ENCODE measurements at places on chromosomes 5 and 9.

DNA sequence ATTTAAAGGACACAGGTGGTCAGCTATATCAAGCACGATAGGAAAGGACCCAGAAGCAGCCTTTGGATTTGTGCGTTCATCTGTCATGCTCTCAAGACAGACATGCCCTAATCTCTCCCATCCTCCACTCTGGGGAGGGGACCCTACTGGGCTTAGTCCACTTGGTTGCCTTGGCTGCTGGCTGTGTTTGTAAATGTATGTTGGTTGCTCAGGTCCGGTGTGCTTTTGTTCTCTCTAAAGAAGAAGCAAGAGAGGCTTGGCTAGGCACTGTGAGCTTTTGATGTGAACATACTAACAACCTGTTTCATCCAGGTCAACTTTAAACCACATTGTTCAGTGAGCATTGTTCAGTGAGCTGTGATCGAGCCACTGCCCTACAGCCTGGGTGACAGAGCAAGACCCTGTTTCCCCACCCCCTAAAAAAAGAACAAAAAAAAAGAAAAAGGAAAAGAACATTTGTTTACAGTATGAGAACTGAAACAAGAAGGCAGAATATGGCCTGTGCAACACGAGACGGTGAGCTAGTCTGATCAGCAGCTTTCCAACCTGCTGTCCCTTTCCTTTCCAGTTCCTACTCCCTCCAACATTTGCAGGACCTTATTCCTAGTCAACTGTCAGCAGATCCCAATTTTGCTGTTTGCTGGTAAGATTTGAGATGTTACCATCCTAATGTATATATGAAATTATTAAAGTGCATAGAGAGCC, 228.3 kb downstream of the ARHGAP26 start:
- DNase-seq: no peak

GRCh38 chr5:146722361-146722779, 156.2 kb downstream of the PPP2R2B start:
- no peak for DNase-seq

- no peak for DNase-seq
These were observed 3.1 kb downstream of the FGD3 start for GRCh38 chr9:92950359-92950955.

- no peak for DNase-seq
These were observed 4.5 kb downstream of the IRX4 start for GRCh38 chr5:1878050-1878849.

GRCh38 chr5:33206962-33207506, 233.7 kb upstream of the TARS1 start:
- DNase-seq: no peak

GRCh38 chr9:136671254-136671614, 8.5 kb downstream of the EGFL7 start:
- no peak for DNase-seq

GRCh38 chr5:84274585-84275468, 109.9 kb downstream of the EDIL3 start:
- peak; percentile 44 for DNase-seq

DNA sequence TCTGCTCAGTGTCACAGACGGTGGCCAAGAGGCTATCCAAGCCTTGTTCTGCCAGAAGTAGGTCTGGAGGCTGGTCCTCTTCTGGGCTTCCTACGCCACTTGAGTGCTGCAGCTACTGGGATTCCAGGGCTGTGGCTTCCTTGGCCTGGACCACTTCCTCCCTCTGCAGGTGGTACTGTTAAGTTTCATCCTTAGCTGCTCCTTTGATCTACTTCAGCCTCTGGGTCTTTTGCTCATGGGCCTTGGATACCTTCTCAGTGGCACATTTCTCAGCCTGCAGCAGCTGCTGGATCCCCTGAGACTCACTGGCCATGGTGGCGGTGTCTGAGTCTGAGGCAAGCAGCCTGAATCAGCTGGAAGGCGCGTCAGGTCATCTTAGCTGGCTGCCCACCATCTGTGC, 10.3 kb downstream of the CNOT8 start:
- DNase-seq: no peak

GRCh38 chr5:62192958-62193357, 113.0 kb upstream of the KIF2A start:
- no peak for DNase-seq

GRCh38 chr9:8382266-8382665, 582.7 kb upstream of the DMAC1 start:
- no peak for DNase-seq

GRCh38 chr5:33308586-33308985, 132.2 kb upstream of the TARS1 start:
- no peak for DNase-seq

GRCh38 chr9:35628389-35628991, 10.3 kb upstream of the CD72 start:
- DNase-seq: no peak

- DNase-seq: no peak
These were observed 30.8 kb downstream of the CNTRL start for GRCh38 chr9:121105531-121105930.

DNA sequence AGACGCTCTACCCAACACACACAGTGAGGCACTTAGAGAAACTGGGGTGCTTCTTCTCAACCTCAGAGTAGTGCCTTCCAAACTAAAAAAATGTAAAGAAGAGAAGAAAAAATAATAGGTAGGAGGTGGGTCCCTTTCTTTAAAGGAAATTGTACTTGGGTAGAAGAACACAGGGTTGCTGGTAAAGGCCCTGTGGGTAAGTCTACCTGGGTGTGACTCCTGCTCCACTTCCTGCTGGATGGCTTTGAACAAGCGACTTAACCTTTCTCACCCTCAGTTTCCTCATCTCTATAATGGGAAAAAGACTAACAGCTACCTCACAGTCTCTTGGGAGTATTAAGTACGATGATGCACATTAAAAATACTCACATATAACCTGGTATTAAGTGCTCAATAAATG, 32.1 kb upstream of the GLRA1 start:
- DNase-seq: no peak
